ENCODE measurements at places on chromosomes 3 and 15. TPM values are rescaled to one million over a fixed set of nuclear protein-coding genes. Genes with fewer than 3 reads are reported as not detected.

DNA sequence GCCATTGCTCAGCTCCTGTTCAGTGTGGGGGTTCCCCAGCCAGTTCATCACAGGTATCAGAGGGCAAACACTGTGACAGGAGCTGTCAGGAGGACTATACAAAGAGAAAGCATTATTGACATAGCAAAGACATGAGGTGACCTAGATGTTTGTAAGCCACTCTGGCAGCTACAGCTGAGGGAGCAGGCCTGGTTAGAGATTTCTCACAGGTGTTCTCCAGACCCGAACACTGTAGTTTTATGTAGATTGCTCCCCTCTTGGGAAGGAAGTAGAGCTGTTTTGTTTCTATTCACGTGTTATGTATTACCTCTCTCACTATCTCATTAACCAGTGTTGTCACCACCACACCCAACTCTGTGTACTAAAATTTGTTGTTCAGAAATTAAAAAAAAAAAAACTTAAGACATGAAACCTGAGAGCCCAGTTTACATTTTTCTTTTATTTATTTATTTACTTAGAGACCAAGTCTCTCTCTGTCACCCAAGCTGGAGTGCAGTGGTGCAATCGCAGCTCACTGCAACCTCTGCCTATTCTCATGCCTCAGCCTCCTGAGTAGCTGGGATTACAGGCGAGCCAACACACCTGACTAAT is 123.7 kb downstream of the RBPMS2 start:
- no peak for DNase-seq

XCR1 gene
- 0.04 TPM for polyA plus RNA-seq

NPAP1 gene
- not detected for polyA plus RNA-seq

GRCh38 chr3:138842483-138843188 is 7.9 kb upstream of the PIK3CB start:
- no peak for DNase-seq

GRCh38 chr3:181752202-181752671 is 40.5 kb downstream of the SOX2 start:
- no peak for DNase-seq

DNA sequence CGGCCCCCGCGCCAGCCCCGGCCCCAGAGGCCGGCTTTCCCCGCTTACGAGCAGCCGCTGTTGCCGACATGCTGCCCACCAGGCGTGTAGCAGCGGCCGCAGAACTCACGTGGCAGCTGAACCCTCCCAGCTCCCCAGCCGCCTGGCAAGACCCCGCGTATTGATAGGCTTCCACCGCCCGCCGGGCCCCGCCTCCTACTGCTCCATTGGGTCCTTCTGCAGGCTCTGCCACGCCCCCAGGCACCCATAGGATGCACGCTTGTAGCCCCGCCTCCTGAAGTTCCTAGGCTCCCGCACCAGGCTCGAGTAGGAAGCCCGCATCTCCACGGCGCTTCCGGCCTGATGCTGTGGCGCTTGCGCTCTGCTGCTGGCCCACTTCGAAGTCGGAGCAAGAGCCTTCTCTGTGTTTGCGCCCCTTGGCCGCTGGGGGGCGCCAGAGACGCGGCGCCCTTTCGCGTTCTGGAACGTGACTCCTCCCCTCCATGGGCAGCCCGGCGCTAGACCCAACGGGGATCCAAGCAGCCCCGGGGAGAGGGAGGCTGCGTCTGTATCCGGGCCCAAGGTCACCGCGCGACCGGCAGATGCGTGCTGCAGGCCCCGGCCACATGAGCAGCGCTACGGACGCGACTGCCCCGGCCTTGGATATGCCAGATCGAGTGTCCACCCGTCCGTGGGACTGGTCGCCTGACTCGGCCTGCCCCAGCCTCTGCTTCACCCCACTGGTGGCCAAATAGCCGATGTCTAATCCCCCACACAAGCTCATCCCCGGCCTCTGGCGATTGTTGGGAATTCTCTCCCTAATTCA is at the start of the genes PARP3 and RRP9:
Gene PARP3 (plus strand): TSS at position 566 of the 805 bp plus-strand sequence. CDS start 993 bp downstream, outside the sequence.
Gene RRP9 (minus strand): TSS at position 107 of the 805 bp plus-strand sequence. CDS start 37 bp downstream, at position 70.
- DNase-seq = peak; percentile 100

CCDC33 gene
- polyA plus RNA-seq = 4.3 TPM

- DNase-seq = no peak
These were observed 146.9 kb downstream of the BBX start for GRCh38 chr3:107669669-107670068.

GRCh38 chr3:8329598-8329997 is 172.0 kb upstream of the LMCD1 start:
- DNase-seq = no peak

GRCh38 chr3:155368786-155369185 is 75.3 kb upstream of the STRIT1 start:
- peak; percentile 24 for DNase-seq

GRCh38 chr15:40894681-40895448 is 615 bp downstream of the VPS18 start:
- DNase-seq = peak; percentile 65

Measured in lung (tissue), 17 donors.